ENCODE measurements at places on chromosomes 16 and 17.

DNA sequence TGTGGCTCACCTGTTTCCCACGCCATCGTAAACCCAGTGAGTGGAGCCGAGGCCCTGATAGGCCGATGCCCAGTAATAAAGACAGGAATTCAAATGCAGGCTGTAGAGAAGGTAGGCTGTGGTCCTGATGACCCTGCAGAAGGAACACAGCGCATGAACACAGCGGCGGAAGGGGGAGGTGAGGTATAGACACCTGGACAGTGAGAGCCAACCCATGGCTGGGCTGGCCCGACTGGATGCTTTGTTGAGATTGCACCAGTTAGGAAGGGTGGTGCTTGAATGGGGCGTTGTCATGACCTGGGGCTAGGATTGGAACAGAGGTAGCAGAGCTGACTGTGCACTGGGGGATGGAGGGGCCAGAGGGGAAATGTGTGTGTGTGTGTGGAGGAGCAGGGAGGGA lies 59.2 kb downstream of the CNGB1 start:
- DNase-seq = no peak

- peak; percentile 100 for DNase-seq
Measured at GRCh38 chr17:30378825-30379302, at the start of gene CPD. Gene CPD (plus strand): TSS chr17:30378927. CDS start chr17:30378981, 54 bp downstream.

GRCh38 chr17:12987120-12987519 lies 30.7 kb downstream of the ELAC2 start:
- DNase-seq = peak; percentile 75

DNA sequence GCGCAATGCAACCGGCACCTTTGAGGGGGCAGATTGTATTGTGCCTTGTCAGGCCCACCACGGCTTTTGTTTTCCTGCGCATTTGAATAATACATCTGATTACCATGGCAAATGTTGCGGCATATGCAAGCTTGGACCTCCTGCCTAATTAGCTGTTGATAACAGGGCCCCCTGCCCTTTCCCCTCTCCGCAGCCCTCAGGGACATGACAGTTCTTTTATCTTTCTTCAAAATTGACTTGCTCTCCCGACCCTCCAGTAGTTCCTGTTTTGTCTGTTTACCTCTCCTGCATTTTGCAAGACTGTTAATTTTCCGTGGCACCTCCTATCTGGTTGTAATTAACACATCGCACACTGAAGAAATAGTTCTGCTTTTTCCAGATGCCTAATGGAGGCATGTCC lies 86.8 kb downstream of the RBFOX1 start:
- no peak for DNase-seq

- DNase-seq = no peak
Measured at GRCh38 chr17:34313164-34313563, 6.1 kb upstream of the CCL8 start.

- DNase-seq = peak; percentile 71
Measured at GRCh38 chr16:13332713-13333255, 431.4 kb downstream of the SHISA9 start.

- DNase-seq = no peak
Measured at GRCh38 chr16:69404275-69404805, 18.5 kb upstream of the TERF2 start.

DNA sequence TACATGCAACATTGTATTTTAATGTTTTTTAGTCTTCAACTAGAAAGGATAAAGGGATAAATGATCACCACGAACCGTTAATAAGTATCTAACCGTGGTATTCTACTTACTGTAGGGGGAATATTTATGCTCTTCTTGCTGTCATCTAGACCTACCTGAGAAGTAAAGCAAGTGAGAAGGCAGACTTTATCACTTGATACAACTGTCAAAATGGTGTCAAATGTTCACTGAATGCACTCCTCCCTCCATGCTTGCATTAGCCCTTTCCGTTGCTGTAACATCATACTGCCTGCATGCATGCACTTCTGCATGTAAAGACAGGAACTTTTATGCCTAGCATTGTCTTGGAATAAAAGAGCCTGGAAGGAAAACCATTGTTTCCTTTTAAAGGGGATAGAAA lies 298.6 kb upstream of the PMFBP1 start:
- no peak for DNase-seq

DNA sequence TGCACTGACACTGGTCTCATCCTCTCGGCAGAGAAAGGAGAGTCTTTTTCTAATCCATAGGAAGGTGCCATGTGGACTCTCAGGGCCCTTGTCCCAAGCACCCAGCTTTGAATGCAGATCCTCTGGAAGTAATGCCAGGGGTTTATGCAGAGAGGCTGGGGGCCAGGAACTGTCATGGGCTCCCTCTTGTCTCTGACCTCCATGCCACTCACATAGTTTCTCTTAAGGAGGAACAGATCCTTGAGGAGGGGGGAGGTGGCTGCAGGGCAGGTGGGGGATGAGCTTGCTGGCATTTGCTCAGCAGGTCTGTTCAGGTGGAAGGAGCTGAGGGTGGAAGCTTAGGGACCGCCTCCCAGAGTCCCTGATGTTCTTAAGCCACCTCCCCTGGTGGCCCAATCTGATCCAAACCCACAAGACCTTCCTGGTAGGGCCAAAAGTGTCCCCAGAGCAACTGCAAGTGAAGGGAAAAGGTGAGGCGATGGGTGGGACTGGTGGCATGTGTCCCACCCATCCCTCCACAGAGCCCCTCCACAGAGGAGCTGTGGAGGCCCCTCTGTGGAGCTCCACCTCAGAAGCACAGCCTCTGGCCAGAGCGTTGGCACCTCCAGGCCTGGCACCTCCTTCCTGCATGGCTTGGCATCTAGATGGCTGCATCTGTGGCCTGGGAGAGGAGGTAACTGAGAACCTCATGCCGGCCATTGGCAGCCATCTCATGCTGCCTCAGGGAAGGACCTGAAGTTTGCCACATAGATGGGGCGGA lies 9.2 kb downstream of the NECAB2 start:
- DNase-seq = no peak

DNA sequence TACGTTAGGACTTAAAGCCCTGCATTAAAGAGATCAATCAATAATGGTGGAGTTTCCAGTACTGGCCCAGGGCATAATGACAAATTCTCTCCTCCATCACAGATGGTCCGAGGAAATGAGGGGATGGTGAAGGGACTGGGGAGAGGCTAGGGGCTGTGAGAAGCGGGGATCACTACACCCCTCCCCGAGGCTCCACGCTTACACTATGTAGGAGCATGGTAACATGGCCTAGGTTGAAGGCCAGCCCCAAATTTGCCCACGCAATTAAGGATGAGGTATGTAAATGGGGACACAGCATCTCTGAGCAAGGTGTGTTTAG lies 8.0 kb upstream of the AKTIP start:
- no peak for DNase-seq

DNA sequence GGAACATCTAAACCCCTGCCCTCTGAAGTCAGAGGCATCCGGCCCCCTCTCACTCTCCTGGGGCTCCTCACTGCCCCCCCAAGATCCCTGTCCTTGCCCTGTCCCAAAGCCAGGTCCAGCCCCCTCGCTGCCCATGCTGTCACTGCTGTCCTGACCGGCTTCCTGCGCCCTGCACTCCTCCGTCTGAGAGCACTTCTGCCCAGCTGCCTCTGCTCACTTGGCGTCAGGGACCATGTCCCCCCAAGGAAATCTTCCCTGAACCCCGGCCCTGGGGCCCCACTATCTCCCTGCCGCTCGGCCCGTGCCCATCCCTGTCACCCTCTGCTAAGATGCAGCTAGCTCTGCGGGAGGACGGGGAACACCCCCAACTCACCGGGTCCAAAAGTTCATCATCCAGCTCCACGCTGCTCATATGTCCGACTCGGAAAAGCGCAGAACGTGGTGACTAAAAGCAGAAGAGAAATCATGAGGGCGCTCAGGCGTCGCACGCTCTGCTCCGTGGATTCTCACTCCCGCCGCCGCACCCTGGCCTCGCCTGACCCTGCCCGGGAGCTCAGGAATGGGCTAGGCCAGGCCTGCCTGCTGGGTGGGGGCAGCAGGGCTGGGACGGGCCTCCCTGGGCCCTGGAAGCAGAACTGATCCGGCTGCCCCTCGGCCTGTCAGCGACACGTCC lies 9.8 kb downstream of the CLCN7 start:
- no peak for DNase-seq

- peak; percentile 80 for DNase-seq
Measured at GRCh38 chr17:51164911-51165679, 1.1 kb upstream of the NME2 start.

- peak; percentile 40 for DNase-seq
Measured at GRCh38 chr16:72937360-72937759, 110.6 kb downstream of the ZFHX3 start.

- peak; percentile 99 for DNase-seq
Measured at GRCh38 chr17:45341533-45342158, 24.8 kb upstream of the MAP3K14 start.

- DNase-seq = no peak
Measured at GRCh38 chr16:29756654-29757053, 10.9 kb upstream of the C16orf54 start.

DNA sequence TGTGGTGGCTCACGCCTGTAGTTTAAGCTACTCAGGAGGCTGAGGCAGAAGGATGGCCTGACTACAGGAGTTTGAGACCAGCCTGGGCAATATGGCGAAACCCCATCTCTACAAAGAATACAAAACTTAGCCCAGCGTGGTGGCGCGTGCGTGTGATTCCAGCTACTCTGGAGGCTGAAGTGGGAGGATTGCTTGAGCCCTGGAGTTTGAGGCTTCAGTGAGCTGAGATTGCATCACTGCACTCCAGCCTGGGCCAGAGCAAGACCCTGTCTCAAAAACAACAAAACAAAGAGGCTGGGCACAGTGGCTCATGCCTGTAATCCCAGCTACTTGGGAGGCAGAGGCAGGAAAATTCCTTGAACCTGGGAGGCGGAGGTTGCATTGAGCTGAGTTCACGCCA lies 7.0 kb upstream of the CSNK1D start:
- no peak for DNase-seq

DNA sequence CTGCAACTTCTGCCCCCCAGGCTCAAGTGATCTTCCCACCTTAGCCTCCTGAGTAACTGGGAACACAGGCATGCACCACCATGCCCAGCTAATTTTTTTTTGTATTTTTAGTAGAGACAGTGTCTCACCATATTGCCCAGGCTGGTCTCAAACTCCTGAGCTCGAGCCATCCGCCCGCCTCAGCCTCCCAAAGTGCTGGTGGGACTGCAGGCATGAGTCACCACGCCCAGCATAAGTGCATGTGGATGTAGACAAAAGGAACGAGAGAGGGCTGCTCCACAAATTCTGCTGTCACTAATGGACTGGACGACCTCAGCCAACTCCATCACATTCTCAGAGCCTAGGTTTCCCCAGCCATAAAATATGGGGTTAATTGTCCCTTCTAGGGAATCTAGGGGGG lies 7.7 kb upstream of the SP2 start:
- DNase-seq = no peak

GRCh38 chr16:55577887-55578286 lies 11.4 kb downstream of the CAPNS2 start:
- no peak for DNase-seq

DNA sequence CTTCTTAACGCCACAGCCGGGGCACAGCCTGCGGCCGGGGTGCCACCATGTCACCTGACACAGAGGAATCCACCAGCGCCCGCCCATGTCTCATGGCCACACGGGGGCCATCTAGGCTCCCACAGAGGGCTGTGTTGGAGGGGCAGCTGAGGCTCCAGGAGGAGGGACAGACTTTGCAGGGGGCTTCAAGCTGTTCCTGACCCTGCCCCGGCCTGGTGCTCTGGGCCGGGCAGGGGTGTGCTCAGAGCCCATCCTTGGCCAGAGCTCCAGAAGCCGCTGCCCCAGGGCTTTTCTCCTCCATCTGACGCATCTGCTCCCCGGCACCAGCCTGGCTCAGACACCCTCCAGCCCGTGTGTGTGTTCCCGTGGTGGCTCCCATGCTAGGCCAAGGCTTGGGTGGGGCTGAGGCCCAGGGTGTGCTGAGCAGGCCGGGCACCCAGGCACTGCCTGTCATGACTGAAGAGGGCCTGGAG lies 7.8 kb upstream of the SLC38A10 start:
- DNase-seq = peak; percentile 68

- DNase-seq = no peak
Measured at GRCh38 chr17:2101448-2102257, 46.8 kb downstream of the HIC1 start.

DNA sequence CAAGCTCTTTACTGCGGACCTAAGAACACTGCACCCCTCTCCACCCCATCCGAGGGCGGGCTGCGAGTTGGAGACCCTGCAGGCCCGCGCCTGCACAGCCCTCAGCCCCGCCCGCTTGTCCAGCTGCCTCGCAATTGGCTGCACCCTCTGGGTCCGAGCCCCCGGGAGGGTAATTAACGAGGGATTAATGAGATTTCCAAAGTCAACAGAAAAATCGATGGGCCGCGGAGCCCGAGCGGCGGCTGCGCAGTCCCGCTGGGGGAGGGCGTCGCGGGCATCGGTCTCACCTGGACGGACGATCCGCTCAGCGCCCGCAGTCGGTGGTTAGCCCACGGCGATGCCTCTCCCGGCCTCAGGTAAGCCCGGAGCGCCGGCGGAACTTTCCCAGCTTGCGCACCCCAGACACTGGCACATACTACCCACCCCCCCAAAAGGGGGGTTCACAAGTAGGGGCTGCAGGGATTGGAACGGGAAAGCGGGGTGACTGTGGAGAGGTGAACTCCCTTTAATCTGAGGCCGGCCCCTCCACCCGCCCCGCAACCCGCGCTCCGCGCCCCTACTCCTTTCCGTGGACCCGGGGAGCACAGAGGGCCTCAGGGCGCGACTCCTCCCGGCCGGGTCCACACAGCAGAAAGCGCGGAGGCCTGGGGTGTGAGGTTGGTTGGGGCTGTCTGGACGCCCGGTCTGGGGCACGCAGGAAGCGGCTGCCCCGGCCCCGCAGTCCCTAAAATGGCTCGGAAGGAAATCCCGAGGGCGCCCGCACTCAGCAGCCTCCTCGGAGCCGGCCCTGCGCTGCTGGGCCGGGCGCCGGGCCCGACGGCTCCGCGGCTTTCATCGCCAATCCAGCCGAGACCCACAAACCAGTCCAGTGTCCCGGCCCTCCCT lies at the start of gene OTOP3:
TSS of gene OTOP3 (plus strand) at position 314 of the 885 bp plus-strand sequence. CDS start at position 338, 24 bp downstream.
- DNase-seq = peak; percentile 82

DNA sequence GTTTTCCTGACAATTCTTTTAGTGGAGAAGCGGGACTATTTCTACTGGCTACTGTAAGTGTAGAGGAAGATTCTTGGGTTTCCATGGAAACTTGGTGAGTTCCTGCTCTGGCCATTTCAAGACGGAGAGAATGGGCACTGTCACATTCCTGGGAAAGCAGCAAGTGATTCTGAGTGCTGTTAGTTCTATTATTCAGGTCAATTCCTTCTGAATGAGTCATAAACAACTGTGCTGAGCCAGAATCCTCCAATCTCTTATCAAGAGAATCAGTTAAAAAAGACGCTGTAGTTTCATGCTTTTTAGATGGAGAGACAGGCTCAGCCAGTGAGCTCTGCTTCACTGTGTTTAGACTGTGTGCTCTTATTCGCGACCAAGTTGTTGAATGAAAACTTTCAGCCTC lies 19.6 kb downstream of the AKAP10 start:
- peak; percentile 83 for DNase-seq

GRCh38 chr17:40490289-40490853 lies 11.1 kb downstream of the TNS4 start:
- peak; percentile 94 for DNase-seq

DNA sequence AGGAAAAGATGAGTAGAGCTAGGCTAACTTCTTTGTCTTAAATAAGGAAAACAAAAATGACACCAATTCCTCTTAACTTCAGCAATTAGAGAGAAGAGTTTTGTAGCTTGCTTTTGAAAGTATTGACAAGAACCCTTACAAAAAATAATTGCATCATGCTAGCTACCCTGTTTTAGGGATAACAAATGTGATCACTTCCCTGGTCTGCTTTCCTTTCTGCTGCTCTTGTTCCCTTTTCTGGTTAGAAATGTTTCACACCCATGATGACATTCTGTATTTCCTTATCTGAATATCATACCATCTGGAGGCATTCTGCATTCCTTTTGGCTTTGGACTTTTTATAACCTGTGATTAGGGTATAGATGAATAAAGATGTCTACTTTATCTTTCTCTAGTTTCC lies 9.9 kb upstream of the SMIM36 start:
- DNase-seq = no peak

- DNase-seq = no peak
Measured at GRCh38 chr17:50192144-50192617, 9.2 kb downstream of the COL1A1 start.
